NCI-H446 (cell line): ENCODE measurements at places on chromosomes 3 and 15.

GRCh38 chr3:18732474-18732873 is 307.3 kb upstream of the SATB1 start:
- peak; percentile 6 for DNase-seq

GRCh38 chr3:67710396-67710795 is 56.0 kb upstream of the SUCLG2 start:
- DNase-seq, result no peak

DNA sequence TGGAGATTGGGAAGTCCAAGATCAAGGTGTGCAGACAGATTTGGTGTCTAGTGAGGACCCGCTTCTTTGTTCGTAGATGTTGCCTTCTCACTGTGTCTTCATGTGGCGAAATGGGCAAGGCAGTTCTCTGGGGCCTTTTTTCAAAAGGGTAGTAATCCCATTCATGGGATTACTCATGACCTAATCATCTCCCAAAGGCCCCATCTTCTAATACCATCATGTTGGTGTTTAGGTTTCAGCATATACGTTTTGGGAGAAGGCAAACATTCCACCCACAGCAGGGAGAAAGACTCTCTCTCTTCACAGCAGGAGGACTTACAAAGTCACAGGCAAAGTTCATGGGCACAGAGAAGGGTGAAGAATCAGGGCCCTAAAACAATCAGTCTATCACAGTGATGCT is 252.1 kb downstream of the RPLP1 start:
- DNase-seq, result no peak

DNA sequence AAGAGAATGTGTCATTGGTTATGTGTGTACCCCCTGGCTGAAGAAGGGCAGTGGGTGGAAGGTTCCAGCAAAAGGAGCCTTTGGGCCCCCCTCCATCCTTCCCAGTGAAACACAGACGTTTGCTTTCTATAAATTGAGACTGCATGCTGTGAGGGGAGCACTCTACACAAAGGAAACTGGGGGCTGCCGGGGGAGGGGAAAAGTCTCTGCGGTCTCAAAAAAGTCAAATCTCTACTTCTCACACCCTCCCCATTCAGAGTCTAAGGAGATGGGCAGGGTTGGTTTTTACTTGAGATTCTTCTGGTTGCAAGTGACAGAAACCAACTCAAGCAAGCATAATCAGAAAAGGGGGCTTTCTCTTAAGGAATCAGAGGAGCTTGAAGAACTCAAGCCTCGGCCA is 50.1 kb upstream of the TLE3 start:
- no peak for DNase-seq

DNA sequence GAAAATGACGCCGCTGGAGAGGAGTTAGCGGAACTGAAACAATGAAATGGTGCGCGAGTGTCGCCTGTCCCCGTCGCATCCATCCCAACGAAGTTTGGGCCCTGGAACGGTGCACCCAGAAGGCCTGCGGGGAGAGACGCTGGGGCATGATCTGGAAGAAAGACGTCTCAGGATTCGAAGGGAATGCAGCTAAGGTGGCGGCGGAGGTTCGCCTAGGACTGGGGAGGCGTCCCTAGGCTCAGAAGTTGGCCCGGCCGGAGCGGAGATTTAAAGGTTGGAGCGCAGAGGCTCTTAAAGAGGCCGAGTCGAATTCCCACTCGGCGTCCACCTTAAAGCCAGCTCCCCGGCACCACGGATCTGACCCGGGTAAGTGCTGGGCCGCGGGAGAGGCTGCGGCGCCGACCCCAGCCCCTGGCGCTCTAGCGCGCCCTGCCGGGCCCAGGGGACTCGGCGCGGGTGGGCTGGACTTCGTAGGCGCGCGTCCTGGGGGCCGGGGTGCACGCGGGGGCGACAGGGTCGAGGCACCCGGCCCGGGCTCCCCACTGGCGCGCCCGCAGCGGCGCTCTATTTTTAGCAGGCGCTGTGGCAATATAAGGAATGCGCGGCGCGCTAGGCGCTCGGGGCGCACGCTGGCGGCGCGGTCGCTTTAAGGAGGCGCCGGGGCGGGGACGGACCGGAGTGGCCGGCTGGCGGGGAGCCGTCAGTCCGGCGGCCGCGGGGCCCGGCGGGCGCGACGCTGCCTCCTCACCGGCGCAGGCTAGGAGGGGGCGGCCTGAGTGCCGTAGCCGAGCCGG is at the start of gene MRAS:
Gene MRAS, plus strand, starts transcription at position 620 of the 794 bp plus-strand sequence. CDS start 24,305 bp downstream, outside the sequence.
- DNase-seq, result peak; percentile 76

- DNase-seq, result no peak
These were observed 239.8 kb upstream of the TLE3 start for GRCh38 chr15:70337277-70338186.

- no peak for DNase-seq
These were observed 44.3 kb downstream of the SLC28A1 start for GRCh38 chr15:84928843-84929168.

GRCh38 chr3:117253636-117254035 is 544.1 kb downstream of the TUSC7 start:
- no peak for DNase-seq

GRCh38 chr3:135752851-135753250 is 212.7 kb upstream of the PPP2R3A start:
- DNase-seq, result no peak

DNA sequence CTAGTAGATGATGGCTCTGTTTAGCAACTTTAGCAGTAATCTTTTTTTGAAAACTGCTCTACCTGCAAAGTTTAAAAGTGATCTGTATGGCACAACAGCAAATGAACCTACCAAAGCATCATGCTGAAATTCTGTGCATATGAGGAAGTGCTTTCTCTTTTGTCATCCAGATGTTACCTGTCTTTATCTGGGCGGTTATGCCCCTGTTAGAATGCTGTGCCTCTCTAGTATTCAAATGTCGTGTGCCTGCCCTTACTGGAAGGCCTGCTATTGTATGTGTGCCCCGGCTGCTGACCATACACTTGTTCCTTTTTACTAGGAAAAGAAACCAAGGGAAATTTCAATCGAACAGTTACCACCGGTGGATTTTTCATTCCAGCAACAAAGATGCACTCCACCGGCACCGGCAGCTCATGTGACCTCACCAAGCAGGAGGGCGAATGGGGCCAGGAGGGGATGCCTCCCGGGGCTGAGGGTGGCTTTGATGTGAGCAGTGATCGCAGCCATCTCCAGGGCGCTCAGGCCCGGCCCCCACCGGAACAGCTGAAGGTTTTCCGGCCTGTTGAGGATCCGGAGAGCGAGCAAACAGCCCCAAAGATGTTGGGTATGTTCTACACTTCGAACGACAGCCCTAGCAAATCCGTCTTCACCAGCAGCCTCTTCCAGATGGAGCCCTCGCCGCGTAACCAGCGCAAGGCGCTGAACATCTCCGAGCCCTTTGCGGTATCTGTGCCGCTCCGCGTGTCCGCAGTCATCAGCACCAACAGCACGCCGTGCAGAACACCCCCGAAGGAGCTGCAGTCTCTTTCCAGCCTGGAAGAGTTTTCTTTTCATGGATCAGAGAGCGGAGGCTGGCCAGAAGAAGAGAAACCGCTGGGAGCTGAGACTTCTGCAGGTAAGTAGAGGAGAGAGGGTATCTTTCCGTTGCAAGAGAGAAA is 61.6 kb downstream of the TMEM39A start:
- DNase-seq, result no peak

DNA sequence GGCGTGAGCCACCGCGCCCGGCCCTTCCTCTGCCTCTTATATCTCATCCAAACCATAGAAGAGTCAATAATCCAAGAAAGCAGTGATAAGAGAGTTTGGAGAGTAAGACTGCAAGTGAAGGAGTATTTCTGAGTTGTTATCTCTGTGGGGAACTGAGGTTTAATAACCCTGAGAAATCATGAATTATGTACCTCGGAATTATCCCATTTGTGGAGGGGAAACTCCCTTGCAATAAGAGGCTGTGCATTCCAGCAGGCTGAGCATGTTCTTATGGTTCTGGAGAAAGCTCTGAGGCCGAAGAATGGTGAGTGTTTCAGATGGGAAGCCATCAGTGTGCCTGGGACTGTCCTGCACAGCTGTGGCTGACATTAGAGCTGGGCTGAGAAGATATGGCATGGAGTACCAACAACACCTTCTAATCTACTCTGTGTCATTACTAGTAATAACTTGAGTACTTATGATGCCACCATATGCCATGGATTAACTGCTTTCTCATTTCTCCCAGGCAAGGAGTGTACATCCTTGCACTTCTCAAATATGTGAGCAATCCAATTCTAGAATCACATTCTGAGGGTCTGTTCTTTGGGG is 31.4 kb upstream of the NOX5 start:
- no peak for DNase-seq

- DNase-seq, result no peak
These were observed 36.8 kb upstream of the RFTN1 start for GRCh38 chr3:16550305-16550675.

GRCh38 chr3:101898752-101899169 is 49.4 kb downstream of the NFKBIZ start:
- DNase-seq, result no peak

DNA sequence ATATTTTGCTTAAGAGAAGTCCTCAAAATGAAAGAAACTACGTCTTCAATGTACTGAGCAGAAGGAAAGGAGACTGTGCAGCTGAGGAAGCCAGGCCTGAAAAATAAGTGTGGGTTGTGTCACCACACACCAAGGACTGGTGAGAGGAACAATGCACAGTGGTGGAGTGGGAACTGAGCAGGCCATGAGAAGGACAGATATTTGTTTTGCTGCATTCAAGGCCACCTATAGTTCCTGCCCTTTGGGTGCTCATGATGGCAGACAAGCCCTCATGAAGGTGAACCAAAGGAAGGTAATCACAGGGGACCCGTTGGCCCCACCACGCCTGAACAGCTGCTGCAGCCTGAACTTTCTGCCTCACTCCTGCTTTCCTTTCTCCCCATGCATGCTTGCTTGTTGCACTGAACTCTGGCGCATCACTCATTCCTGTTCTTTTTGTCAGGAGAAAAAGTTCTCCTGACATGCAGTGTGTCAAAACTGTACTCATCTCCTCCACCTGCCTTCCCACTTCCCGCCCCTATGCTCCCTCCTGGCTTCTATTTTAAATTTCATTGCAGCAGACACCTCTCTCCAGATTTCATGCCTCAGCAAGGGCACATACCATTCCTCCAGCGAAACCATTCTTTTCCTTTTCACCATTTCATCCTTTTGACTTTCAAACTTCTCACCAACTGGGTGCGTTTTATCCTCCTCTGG is 2.2 kb upstream of the RNF7 start:
- no peak for DNase-seq

GRCh38 chr3:195908694-195909581 is 587 bp upstream of the TNK2 start:
- DNase-seq, result no peak

DNA sequence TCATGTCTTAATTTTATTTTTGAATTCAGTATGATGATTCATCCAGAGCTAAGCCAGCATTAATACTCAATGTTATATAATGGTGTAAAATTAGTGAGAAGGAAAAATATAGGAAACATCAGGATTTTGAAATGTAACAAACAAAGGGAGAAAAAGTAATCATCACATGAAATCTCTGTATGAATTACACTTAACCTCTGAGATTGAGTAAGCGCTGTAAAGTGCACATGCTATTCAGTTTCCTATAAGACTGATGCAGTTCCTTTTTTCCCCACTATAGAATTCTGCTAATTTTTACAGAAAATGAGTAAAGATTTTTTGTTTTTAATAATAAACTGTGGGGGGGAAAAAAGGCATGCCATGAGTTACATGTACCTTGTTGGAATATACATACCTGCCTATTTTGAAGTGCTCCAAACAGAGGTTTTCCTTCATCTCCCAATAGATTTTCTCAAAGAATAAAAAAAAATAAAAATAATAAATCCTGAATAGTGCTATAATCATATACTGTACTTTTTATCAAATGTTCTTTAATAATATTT is 64.0 kb upstream of the TTBK2 start:
- no peak for DNase-seq

- no peak for DNase-seq
These were observed 43.4 kb upstream of the PRTG start for GRCh38 chr15:55786341-55786740.

DNA sequence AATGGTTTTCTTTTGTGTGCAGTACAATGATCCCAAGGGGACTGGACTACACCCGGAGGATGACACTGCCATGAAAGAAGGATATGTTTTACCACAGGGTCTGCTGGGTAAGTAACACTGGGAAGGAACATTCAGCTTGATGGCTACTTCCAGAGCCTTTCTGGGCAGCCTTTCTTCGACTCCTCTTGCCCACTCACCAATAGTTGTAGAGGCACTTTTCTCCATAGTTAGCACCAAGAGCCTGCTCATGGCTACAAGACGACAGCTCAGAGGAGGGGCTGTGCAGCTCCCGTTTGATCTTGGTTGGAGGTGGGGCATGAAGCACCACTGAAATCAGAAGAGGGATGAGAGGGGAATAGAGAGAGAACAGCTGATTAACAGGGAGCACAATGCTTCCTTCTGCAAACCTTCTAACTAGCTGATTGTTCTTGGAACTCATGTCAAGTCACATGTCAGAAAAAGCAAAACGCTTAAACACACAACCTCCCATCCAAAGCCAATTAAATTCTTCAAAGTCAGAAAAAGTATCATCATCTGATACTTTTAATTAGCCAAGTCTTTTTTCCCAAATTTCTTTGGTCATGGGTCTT is 27.9 kb downstream of the ETV5 start:
- DNase-seq, result no peak

DNA sequence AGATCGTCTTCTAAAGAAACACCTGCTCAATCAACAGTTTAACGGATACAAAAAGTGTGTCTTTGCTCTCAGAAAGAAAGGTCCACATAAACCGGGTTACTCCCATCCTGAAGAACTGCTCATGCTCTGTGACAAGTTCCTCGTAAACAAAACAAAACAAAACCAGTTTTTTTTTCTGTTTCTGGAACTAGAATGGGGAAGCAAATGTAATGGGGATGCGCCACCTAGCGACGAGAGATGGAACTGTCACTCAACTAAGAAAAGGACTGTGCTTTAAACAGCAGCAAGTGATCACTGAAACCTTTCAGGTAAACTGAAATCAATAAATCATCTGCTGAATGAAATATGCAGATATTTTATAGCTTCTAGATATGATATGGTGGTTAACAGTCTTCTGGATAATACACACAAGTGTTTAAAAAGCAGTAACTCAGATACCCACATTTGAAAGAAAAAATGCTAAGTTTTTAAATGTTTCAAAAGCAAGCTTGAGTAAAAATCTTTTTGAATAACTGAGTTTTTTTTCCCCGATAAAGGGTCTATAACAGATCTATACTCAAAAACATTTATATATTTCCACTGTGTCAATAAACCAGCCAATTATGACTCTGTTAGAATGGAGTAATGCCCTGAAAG is 10.9 kb downstream of the TM2D3 start:
- DNase-seq, result peak; percentile 16
